Foreskin keratinocyte (primary cell): ENCODE measurements at places on chromosomes 1 and 21.

- no peak for DNase-seq
These were observed 92.2 kb upstream of the KCTD3 start for GRCh38 chr1:215474940-215475339.

GRCh38 chr1:19361611-19362147, 49.6 kb downstream of the SLC66A1 start:
- peak; percentile 46 for DNase-seq

- no peak for DNase-seq
These were observed 19.2 kb downstream of the TUT4 start for GRCh38 chr1:52533713-52534112.

- DNase-seq = peak; percentile 78
These were observed 10.7 kb downstream of the MACF1 start for GRCh38 chr1:39214998-39215873.
